ENCODE measurements at places on chromosomes 2 and 18.

DNA sequence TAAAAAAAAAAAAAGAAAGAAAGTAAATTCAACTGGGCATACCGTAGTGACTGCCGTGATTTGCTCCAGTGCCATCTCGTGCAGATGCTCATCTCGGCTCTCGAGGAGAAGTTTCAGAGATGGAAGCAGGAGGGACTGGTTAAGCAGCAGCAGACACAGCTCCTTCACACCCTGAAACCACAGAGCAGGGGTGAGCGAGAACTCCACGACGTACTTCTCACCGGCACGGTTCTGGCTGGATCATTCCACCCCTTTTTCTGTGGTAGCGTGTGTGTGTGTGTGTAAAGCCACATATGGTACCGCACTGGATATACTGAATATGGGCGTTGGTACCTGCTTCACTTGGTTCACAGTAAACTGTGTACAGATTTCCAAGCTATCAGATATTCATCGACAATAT is 382.2 kb downstream of the NBAS start:
- no peak overlapping the region for H3K27ac ChIP-seq
- H3K27me3 ChIP-seq = no peaks in the 10 kb centered on the region
- no peaks in the 10 kb centered on the region for H3K4me1 ChIP-seq
- H3K36me3 ChIP-seq = peaks cover 14% of the 10 kb centered on the region

GRCh38 chr18:48765053-48765452 is 185.7 kb downstream of the SMAD7 start:
- no peaks in the 10 kb centered on the region for H3K27me3 ChIP-seq
- peaks cover 18% of the 10 kb centered on the region for H3K4me1 ChIP-seq
- no peak for DNase-seq
- peaks cover 36% of the 10 kb centered on the region for H3K36me3 ChIP-seq

DNA sequence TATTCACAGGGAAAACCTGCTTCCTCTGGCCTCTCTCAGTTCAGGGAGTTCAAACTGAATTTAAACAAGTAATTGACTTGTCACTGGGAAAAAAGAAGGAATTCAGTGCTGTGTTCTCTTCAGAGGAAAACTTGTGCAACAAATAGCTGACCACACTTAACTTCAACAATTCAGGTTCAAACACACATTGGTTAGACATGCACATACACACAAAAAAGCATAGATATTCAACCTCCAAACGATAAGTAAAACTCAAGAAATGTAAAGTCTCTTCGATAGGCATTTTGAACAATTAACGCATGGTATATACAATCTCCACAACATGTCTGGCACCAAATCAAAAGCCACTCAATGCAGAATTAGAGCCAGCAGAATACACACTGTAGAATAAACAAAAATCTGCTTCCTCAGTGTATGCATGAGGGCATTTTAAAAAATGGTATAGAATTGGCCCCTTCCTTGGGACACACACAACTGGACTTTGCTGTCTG is 269.0 kb downstream of the TCF4 start:
- H3K36me3 ChIP-seq = no peaks in the 10 kb centered on the region
- peak overlapping the region; percentile 91 for H3K4me3 ChIP-seq
- H3K4me1 ChIP-seq = peaks cover 58% of the 10 kb centered on the region
- peak overlapping the region; percentile 90 for H3K27ac ChIP-seq
- no peak for DNase-seq

DNA sequence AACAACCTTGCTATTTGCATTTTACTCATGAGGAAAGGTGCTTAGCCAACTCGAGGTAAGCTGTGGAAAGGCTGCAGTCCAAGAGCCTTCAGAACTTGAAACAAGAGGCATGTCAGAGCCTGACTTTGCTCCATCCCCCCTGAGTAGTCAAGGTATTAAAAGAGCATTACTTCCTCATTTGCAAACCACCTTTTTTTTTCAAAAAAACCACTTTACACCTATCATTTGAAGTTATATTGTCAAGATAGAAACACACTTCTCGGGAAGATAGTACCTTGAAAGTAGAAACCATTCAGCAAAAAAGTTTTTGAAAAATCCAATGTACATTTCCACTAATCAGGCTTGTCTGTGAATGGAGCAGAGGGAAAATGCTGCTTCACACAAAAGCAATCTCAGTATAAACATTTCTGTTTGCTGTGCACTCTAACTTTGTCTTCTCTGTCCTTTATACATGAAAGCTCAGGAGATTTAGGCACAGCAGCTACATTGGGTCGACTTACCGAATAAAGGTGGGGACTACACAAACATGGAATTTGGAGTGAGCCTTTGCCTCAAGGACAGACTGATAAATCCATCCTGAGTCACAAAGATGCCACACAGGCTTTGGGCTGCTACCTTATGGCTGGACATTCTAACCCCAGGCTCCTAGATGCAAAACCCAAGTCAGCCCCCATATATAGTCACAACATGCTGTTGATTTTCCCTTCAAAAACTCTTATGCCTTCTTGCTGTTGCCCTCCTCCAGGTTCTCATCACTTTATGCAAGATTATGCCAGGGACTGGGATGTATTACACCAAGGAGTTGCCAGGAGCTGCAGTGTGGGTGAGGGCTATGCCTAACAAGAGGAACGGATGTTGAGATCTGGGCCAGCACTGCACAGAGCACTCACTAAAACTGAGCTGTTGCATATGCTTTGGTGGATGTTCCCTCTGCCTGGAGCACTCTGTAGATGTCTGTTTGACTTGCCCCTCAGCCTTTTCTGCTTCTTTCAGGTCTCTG is 41.4 kb upstream of the EML4 start:
- no peak overlapping the region for H3K4me3 ChIP-seq
- peak; percentile 48 for DNase-seq
- H3K27ac ChIP-seq = no peak overlapping the region

DNA sequence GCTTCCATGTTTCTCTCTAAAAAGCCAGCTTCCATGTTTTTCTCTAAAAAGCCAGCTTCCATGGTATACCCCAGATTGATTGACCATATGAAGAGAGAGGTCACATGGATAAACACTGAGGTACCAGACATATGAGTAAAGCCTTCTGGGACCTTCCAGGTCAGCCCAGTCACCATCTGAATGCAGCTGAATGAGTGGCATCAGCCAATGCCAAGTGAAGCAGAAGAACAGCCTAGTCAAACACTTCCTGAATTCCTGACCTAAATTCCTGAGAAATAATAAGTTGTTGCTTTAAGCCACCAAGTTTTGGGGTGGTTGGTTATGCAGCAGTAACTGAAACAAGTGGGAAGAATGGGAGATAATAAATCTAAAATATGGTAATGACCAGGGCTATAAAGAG is 5.7 kb upstream of the ALS2 start:
- peaks cover 4% of the 10 kb centered on the region for H3K27me3 ChIP-seq
- no peaks in the 10 kb centered on the region for H3K36me3 ChIP-seq
- DNase-seq = no peak
- H3K4me3 ChIP-seq = no peak overlapping the region

GRCh38 chr18:13379062-13379865 is 160.7 kb downstream of the LDLRAD4 start:
- no peaks in the 10 kb centered on the region for H3K36me3 ChIP-seq
- no peak overlapping the region for H3K4me3 ChIP-seq
- H3K27me3 ChIP-seq = no peaks in the 10 kb centered on the region
- H3K27ac ChIP-seq = no peak overlapping the region

DNA sequence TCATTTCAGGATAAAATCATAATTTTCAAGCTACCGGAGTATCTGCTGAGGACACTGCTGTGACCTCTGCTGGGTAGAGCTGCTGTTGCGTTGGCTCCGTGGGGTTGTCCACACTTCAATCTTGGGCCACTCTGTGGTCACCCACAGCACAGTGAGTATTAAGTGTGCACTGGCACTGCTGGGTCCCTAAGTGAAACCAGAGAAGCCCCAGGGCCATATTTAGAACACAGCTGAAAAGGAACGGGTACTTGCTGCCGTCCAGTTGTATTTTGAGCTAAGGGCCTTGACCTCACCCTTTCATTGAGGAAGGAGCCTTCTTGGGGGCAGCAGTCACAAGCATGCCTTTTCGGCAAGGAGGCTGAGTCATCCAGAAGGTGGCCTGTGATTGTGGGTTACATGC is 10.1 kb downstream of the SLC9A4 start:
- H3K4me1 ChIP-seq = peaks cover 9% of the 10 kb centered on the region
- H3K4me3 ChIP-seq = no peak overlapping the region

DNA sequence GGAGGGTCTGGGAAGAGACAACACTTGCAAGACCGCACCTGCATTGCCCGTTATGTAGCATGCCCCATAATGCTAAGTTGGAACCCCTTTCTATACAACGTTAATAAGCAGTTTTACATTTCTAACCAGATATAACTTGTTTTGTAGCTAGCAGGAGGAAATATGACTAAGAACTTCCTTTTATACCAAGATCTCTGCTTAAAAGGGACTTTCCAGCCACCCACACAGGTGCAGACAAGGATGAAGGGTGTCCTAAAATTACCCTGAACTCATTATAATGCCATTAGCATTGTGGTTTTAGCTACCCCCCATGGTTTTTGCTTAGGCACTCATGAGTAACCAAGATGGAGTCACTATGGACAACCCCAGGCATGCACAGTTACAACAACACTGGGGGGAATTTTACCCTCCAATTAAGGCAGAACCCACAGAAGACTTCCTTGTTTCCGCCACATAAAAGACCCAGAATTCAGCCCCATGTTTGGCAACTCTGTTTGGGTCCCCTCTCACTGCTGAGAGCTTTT is 362.8 kb downstream of the CBLN2 start:
- no peaks in the 10 kb centered on the region for H3K36me3 ChIP-seq
- no peaks in the 10 kb centered on the region for H3K4me1 ChIP-seq
- no peaks in the 10 kb centered on the region for H3K27me3 ChIP-seq

- H3K27me3 ChIP-seq = no peaks in the 10 kb centered on the region
- H3K27ac ChIP-seq = peak overlapping the region; percentile 59
- peaks cover 8% of the 10 kb centered on the region for H3K36me3 ChIP-seq
- H3K4me1 ChIP-seq = peaks cover 13% of the 10 kb centered on the region
- DNase-seq = no peak
These were observed 126.1 kb upstream of the FAM117B start for GRCh38 chr2:202508686-202509085.

- DNase-seq = no peak
- no peak overlapping the region for H3K4me3 ChIP-seq
- peaks cover 11% of the 10 kb centered on the region for H3K4me1 ChIP-seq
- H3K36me3 ChIP-seq = no peaks in the 10 kb centered on the region
- H3K27ac ChIP-seq = no peak overlapping the region
These were observed 1344.5 kb upstream of the CHAC2 start for GRCh38 chr2:52423111-52423510.

- H3K27me3 ChIP-seq = peaks cover 49% of the 10 kb centered on the region
- no peak for DNase-seq
- H3K36me3 ChIP-seq = no peaks in the 10 kb centered on the region
- no peaks in the 10 kb centered on the region for H3K4me1 ChIP-seq
- no peak overlapping the region for H3K4me3 ChIP-seq
These were observed 37.1 kb downstream of the ICOS start for GRCh38 chr2:203973676-203974075.

DNA sequence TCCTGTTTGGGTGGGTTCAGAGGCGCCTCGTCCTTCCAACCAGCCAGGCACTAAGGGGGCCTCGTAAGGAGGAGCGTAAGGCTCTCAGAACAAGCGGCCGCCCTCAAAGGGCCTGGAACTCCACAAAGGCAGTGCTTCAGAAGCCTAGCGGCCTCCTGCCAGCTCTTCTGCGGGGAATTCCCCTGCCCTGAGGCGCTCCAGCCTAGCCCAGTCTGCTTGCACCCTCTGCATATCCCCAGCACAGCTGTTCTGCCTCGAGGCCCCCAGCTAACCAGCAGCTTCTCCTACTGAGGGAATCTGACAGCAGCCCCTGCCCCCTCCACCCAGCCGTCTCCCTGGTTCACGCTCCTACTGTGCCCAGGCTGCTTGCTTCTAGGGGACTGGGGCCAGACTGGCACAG is 265.9 kb downstream of the TFCP2L1 start:
- no peaks in the 10 kb centered on the region for H3K36me3 ChIP-seq
- H3K4me1 ChIP-seq = peaks cover 6% of the 10 kb centered on the region
- peak; percentile 79 for DNase-seq
